SIG-M5 (cell line): ENCODE measurements at places on chromosomes 5 and 9.

- DNase-seq: no peak
These were observed 91.0 kb upstream of the COL5A1 start for GRCh38 chr9:134550584-134550983.

DNA sequence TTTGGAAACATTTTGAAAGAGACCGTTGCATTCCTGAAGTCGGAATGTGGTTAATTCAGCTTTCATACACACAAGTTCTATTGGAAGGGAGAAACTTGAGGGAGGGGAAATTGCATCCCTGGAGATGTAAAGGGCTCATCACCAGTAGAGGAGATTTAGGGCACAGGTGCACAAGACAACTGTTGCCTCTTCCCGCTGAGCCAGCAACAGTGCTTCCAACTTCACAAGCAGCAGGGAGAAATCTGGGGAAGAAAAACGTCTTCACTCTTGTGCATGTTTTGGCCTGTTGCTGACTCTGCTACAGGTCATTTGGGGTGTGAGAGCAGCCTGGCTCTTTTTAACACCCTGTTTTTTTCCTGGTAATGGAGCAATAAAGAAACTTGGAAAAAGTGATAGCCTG lies 277.9 kb downstream of the GAS1 start:
- no peak for DNase-seq

DNA sequence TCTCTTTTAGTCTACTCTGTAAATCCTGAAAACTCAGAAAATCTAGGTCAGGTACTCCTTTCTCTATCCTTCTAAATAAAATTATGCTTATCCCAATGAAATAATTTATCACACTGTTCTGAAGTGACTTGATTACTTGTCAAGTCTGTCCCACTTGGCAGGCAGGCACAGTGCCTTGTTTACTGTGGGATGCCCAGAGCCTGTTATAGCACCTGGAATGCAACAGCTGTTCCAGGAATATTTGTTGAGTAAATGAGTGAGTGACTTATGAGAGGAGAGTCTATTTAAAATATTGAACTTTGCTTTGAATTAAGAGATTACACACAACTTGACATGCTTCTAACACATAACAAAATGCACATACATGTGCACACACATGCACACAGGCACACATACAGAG lies 130.0 kb downstream of the MPDZ start:
- DNase-seq: no peak

DNA sequence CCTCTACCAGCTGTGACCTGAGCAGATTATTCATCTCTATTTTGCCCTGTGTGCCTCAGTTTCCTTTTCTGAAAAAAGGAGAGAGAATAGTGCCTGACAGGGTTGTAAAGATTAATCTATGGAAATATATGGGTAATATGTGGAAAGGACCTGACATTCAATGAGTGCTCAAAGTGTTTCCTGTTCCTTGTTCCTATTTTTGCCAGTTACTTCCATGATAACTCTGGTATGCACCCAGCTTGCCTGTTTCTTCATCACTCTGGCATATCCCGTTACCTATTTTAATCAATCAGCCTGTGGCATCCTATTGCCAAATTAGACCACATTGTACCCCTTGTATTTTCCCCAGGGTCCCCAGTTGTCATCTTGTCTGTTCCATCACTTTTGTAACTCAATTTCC lies 3.6 kb upstream of the ARAP3 start:
- DNase-seq: no peak

GRCh38 chr5:113020461-113021273 lies 44.1 kb downstream of the DCP2 start:
- DNase-seq: no peak

DNA sequence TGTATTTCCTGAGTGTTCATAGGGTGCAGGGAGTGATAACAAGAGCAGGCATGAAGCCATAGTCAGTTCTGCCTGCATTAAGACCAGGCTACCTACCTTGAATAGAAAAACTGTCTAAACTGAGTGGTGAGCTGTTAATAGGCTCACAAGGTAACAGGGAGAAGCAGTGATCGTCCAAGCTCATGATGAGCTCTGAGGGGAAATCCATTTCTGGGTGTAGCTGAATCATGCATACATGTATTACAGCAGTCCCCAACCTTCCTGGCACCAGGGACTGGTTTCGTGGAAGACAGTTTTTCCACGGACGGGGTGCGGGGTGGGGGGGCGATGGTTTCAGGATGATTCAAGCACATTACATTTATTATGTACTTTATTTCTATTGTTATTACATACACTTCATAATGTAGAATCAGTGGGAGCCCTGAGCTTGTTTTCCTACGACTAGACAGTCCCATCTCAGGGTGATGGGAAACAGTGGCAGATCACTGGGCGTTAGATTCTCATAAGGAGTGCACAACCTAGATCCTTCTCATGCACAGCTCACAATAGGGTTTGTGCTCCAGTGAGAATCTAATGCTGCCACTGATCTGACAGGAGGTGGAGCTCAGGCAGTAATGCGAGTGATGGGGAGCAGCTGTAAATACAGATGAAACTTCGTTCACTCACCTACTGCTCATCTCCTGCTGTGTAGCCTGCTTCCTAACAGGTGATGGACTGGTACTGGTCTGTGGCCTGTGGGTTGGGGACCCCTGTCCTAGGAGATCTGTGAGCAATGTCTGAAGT lies 100.0 kb upstream of the IL6ST start:
- DNase-seq: no peak

- DNase-seq: no peak
These were observed 10.4 kb downstream of the FPGS start for GRCh38 chr9:127812936-127813675.

GRCh38 chr5:150500905-150501304 lies 7.0 kb upstream of the NDST1 start:
- DNase-seq: no peak

DNA sequence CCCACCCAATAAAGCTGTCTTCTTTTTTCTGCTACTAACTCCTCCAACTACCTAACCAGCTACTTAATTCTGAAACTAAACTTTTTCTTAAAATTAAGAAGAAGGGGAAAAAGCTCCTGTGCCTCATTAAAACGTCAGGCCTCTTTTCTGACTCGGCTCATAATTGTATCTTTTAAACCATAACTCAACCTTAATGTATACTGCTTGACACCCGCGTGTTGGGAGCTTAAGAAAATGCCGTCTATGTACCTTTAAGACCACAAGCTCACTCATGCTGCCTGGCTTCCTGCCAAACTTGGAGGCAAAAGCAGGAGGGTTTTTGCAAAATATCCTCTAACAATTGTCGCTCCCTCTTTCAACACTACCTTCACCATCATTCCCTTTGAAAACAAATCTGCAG lies 5.0 kb downstream of the EBF1 start:
- no peak for DNase-seq

- no peak for DNase-seq
These were observed 126.9 kb downstream of the SPOCK1 start for GRCh38 chr5:137372016-137372772.

GRCh38 chr9:15157381-15157780 lies 149.6 kb downstream of the TTC39B start:
- DNase-seq: no peak

DNA sequence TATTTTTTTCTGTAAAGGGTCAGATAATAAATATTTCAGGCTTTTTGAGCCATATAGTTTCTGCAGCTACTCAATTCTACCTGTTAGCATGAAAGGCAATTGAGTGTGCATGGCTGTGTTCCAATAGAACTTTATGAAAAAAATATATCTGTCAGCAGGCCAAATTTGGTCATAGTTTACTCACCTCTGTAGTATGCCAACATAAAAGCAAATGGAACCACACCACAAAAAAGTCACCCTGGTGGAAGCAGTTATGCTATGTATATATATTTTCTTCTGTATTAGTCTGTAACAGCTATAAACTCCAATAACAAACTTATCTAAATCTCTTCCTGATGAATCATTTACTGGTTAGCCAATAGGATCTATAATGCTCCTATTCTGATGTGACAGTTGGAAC lies 3.4 kb downstream of the SLC38A9 start:
- DNase-seq: no peak

DNA sequence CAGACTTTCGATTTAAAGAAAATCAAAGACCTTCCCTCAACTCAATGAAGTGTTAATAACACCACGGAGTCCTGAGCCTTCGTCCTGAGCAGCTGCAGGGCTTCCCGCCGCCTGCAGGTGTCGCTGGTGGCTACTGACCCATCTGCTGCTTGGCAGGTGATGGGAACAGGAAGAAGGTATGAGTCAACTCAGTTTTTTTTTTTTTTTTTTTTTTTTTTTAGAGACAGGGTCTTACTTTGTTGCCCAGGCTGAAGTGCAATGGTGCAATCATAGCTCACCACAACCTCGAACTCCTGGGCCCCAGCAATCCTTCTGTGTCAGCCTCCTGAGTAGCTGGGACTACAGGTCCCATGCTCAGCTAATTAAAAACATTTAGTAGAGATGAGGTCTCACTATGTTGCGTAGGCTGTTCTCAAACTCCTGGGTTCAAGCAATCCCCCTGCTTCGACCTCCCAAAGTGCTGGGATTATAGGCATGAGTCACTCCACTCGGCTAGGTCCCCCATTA lies 185.7 kb upstream of the IL12B start:
- no peak for DNase-seq

DNA sequence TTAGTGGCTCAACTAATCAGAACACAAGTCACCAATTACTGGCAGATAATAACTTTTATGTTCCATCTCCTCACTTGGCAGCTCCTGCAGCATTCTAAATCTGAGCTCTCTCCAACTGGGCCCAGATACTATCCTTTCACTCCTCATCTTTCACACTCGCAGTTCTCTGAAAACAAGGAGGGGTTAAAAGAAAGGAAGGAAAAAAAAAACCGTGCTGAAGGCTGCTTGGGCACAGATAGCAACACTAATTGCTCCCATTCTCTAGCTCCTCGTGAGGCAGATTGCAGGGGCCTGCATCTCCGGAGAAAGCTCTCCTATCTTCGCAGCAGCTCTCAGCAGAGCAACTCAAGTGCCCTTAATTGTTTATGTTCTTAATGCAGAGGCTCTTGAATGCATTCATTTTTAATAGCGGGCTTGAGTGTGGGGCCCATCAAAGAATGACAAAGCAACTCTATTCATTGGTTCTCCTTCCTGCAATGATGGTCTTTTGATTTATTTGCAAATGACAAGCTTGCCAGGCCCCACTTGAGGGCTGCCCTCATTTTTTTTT lies 23.9 kb downstream of the TLE1 start:
- no peak for DNase-seq

DNA sequence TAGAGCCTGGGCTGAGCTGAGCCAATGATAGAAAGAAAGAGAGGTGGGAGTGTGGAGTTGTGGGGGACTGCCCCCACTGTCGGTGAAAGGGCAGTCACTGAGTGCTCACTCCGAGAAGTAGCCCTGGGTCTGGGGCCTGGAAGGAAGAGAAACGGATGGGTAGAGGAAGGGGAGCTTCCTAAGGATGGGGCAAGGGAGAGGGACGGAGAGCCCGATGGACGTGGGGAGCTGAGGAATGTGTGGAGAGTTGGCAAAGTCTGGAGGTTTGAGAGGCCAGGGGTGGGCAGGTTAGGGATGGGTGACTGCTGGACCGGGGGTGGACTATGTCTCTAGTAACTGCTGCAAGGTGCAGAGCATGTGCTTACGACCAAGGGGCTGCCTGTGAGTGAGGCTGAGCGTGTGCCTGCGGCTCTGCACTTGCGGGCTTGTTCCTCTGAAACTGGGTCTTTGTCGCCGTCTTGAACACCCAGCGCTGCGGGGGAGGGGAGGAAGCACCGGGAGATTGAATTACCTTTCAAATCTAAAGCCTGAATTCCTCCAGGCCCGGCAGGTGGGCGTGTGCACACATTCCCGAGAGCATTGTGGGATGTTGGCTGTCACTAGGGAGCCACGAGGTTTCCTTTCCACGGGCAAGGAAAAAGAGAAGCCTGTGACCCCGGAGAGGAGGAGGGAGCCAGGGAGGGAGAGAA lies 76.4 kb upstream of the ARAP3 start:
- no peak for DNase-seq

GRCh38 chr9:3526997-3527940 lies 1.5 kb upstream of the RFX3 start:
- DNase-seq: no peak

DNA sequence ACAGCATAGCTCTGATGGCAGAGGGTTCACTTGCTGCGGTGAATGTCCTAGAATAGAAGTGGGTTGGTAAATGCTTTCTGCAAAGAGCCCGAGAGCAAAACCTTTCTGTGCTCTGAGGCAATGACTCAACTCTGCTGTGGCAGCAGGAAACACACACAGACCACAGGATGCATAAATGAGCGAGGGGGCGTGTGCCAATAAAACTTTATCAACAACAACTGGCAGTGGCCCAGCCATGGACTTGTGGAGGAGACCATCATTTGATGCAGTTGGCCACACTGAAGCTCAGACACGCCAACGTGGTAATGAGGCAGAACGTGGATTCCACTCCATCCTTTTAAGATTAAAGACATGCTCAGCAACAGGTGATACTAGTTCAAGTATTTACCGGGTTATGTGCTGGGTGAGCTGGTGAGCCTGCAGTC lies 6.8 kb downstream of the MRPL36 start:
- DNase-seq: peak; percentile 73

GRCh38 chr9:107895501-107896001 lies 406.0 kb upstream of the KLF4 start:
- DNase-seq: no peak

DNA sequence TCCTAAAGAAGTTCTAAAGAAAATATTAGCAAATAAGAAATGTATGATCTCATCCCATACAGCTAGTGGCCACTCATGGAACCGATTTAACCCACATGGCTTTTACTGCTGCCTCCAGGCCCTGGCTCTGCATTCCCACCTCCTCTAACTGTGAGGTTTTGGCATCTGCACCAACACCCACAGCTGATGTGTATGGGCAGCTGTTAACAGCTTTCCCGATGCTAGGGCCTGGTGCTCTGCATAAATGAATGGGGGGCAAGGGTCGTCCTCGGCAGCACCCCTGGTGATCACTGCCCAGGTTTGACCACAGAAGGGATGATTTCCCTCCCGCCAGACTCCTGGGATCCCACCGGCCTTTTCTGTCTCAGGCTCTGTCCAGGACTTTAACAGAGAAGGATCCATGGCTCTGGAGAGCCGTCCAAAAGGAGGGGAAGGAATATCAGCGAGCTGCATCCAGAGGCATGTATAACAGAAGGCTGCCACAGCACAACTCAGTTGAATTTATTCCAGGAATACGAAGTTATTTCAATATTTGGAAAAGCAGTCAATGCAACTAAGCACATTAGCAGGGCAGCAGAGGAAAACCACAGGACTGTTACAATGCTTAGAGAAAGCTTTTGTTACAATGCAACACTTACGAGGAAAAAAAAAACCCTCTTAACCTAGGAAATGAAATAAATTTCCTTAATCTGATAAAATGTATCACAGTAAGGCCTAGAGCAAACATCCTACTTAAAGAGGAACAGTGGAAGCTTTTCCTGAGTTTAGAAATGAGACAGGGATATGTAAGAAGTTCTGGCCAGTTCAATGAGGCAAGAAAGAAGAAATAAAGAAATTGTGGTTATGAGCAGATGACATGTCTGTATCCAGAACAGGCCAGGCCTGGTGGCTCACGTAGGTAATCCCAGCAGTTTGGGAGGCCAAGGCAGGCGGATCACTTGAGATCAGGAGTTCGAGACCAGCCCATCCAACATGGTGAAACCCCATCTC lies 63.1 kb downstream of the NACC2 start:
- no peak for DNase-seq

DNA sequence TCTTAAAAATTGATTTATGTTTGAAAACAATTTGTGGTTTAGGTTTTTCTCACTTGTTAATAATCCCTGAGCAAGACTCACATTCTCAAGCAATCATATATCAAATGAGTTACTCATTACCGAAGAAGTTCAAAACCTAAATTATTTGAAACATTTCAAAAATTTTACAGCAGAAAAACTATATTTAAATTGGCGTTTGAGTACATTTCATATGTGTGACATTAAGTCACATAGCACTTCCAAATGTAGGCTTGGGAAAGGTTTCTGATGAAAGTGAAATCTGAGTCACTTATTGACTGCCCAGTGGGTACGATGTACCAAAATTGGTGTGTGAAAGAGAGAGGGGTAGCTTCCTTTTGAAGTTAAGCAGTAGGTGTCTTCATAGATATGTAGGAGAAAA lies 411.4 kb upstream of the SGCD start:
- DNase-seq: no peak
